ENCODE measurements at places on chromosomes 7 and 10.

DNA sequence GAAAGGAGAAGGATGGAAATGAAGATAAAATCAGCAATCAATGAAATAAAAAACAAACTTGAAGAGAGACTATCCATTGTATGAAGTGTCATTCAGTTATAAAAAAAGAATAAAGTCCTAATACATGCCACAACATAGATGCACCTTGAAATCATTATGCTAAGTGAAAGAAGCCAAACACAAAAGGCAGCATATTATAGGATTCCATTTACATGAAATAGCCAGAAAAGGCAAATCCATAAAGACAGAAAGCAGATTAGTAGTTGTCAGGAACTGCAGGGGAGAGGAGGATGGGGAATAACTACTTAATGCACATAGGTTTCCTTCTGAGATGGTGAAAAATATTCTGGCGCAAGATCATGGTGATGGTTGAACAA, 6.6 kb upstream of the PON1 start:
- DNase-seq = no peak

GRCh38 chr10:36232935-36233334, 590.8 kb upstream of the FZD8 start:
- no peak for DNase-seq

GRCh38 chr10:125146791-125147579, 13.4 kb downstream of the CTBP2 start:
- DNase-seq = no peak

- DNase-seq = no peak
Observed at GRCh38 chr10:1291178-1292090, 235.2 kb downstream of the WDR37 start.

DNA sequence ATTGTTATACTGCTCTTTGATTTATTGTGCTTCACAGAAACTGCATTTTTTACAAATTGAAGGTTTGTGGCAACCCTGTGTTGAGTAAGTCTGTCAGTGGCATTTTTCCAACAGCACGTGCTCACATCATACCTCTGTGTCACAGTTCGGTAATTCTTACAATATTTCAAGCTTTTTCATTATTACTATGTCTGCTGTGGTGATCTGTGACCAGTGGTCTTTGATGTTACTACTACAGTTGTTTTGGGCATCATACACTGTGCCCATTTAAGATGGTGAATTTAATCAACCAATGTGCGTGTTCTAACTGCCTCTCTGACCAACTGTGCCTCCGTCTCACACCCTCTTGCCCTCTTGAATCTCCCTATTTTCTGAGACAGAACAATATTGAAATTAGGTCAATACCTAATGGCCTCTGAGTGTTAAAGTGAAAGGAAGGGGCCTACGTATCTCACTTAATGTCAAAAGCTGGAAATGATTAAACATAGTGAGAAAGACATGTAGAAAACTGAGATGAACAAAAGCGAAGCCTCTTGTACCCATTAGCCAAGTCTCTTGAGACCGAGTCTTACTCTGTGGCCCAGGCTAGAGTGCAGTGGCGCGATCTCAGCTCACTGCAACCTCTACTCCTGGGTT, 20.2 kb upstream of the ASL start:
- no peak for DNase-seq

DNA sequence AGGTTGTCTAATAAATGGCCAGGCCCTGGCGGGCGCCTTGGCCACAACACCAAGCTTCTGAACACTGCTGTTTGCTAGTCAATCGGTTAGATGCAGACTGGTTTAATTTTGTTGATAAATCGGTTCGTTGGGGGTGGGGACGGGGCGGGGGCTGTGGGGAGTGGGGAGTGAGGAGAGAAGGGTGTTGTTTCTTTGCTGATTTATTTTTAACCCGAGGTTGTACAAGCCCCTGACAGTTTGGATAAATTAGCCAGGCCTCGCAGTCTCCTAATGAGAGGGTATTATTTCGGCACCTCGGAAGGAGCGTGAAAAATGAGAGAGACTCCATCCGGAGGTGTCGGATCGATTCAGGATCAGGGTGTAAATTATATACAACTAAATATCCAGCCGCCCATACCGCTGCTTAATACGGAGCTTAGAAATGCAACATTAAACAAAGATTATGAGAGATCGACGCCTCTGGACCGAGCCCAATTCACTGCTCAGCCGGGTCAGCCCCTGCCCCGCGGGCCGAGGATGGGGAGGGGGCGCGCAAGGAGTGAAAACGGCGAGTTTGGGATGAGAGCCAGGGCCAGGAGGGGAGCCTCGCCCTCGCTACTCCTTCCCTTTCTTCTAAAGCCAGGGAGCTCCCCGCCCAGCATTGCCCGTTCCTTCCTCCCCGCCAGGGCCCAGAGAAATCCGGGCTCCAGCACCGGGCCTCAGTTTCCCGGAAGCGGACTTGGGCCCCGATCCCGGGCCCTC, 8.0 kb downstream of the UNCX start:
- DNase-seq = no peak

DNA sequence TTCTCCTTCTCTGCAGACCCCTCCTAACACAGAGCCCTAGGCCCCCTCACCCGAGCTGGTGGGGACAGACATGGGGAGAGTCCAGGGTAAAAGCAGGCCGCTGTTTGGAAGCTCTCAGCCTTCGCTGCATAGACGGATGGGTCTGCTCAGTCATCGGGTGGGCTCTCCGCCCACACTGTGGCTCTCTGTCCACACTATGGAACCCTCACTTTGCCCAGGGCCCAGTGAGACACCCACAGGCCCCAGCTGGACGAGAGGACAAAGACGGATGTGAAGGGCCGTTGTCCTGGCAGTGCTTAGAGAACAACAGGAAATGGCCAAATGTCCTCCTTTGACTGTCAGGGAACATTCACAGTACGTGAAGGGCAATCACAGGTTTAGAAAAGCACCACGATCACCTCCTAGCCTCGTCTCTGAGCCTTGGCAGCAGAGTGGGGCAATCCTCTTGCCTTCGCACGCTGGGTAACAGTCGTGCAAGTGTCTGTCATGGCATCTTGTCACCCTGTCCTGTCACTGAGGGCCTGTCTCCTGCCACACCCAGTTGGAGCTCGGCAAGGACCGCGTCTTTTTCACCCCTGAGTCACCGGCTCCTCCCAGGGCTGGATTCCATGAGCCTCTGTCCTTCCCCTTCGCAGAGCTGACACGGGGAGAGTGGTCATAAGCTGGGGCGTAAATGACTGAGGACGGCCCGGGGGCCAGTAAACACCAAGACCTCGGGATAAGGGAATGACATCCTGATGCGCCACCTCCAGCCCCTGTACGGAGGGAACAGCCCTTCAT, 80.6 kb downstream of the PRKAG2 start:
- DNase-seq = no peak

- DNase-seq = no peak
Observed at GRCh38 chr10:26488344-26488743, 50.2 kb downstream of the APBB1IP start.

- no peak for DNase-seq
Observed at GRCh38 chr7:27399791-27400567, 157.4 kb downstream of the EVX1 start.

GRCh38 chr7:84640637-84641036, 446.0 kb upstream of the SEMA3A start:
- DNase-seq = no peak

DNA sequence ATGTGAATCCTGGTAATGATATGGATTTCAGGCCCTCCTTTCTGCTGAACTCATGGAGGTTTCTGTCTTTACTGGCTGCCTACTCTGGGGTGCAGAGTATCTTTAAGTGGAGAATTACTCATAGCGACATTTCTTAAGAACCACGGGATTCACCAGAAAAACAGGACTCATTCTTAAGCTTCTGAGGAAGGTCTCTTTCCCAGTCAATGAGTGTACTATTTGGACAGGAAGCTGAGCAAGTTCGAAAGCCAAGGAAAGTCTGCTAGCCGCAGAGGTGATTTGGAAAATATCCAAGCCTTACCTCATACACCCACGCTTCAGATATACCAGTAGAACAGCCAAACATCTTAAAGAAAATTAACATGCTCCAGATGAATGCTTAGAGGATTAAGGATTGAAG, 377.6 kb upstream of the MYO3A start:
- no peak for DNase-seq

GRCh38 chr7:120273476-120273975, 551 bp downstream of the KCND2 start:
- DNase-seq = no peak

DNA sequence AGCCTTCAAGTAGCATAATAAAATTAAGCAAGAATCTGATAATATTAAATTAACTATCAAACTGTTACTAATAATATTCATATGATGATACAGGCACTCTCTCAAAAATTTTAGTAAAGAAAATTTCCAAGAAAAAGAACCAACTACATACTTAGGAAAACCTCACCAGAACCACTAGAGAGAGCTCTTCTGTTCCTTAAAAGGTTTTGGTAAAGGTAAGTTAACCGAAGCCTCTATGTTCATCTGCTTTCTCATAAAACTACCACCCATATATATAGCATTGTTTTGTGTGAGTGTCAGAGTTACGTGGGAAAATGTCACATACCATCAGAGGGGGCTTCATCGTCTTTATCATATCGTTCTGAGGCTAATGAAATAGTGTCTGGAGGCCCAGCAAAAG, 20.7 kb downstream of the SKAP2 start:
- DNase-seq = no peak

GRCh38 chr10:122510326-122510725, 49.0 kb downstream of the HTRA1 start:
- no peak for DNase-seq

GRCh38 chr10:117967149-117967650, 79.5 kb downstream of the RAB11FIP2 start:
- DNase-seq = no peak

DNA sequence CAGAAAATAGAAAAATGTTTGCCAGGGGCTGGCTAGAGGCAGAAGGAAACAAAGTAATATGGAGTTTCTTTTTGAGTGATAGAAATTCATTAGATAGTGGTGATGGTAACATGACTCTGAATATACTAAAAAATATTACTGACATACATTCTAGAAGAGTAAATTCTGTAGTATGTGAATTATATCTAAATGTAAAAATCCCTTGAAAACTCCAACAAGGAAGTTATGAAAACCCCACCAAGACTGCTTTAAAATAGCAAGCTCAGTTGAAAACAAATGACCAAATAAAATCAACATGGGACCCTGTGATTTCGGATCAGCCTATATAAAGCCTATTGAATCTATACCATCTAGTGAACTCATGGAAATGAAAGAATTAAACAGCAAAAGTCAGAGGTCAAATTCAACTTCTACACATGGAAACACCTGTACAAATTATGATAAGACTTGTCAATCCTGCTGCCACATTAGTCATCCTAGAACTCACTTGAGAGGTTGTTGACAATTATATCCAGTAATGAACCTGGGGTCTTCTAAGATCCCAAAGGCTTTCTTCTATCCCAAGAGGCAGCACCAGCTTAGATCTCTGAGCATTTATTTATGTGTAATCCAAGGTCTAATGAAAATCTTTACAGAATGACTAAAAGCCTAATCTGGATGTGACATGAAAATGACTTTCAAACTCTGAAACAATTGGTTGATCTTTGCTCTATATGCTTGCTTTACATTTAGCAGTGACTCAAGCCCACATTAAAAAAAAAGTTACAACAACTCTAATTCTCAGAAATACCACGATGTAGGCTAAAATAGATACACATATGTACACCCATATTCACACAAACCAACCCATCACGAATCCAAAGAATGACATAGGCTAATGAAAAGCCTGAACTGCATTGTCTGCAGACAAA, 59.3 kb downstream of the OSBPL3 start:
- DNase-seq = no peak

DNA sequence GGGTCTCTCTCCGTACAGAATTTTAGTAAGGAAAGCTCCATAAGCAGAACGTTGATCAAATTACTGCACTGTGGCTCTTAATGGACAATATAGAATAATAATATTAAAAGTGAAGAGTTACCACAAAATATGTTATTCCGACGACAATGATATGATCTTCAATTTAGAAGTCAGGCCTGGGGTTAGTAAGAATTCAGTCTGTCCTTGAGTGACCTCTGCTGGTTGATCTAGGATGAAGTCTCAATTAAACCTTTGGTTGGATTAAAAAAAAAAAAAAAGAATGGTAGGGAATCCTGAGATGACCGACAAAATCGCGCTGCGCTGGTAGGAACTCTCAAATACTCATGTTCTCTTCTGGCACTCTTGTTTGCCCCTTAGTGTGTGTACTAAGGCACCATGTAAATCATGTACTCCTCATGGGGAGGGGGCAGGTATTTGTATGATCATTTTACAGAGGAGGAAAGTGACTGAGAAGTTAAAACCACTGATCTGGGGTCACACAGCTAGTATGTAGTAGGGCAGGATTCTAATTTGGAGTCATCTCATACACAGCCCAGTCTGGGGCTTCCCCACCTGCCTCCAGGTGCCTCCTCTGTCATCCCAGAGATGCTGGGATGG, 161.3 kb upstream of the NPVF start:
- DNase-seq = no peak

GRCh38 chr7:45182856-45183710, 25.5 kb downstream of the RAMP3 start:
- no peak for DNase-seq

- no peak for DNase-seq
Observed at GRCh38 chr7:19009936-19010280, 107.5 kb downstream of the TWIST1 start.

GRCh38 chr7:43439631-43440401, 143.1 kb upstream of the STK17A start:
- peak; percentile 27 for DNase-seq

GRCh38 chr7:134480730-134481129, 21.8 kb upstream of the AKR1B1 start:
- DNase-seq = no peak

DNA sequence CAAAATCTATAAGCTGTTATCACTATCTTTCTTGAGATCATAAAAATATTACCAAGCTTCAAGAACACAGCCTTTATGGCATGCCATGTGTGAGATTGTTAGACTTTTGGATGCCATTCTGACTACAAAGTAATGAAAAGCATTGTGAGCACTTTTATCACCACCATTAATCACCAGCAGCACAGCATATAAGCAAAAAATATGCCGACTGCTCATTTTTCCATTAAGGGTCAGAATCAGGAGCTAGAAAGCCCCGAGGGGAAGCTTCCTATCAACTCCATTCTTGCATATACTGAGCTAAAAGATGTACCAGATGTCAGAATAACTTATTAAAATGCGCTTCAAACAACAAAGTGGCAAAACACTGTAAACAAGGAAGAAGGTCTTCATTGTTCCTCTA, 114.3 kb downstream of the LMBR1 start:
- DNase-seq = no peak

DNA sequence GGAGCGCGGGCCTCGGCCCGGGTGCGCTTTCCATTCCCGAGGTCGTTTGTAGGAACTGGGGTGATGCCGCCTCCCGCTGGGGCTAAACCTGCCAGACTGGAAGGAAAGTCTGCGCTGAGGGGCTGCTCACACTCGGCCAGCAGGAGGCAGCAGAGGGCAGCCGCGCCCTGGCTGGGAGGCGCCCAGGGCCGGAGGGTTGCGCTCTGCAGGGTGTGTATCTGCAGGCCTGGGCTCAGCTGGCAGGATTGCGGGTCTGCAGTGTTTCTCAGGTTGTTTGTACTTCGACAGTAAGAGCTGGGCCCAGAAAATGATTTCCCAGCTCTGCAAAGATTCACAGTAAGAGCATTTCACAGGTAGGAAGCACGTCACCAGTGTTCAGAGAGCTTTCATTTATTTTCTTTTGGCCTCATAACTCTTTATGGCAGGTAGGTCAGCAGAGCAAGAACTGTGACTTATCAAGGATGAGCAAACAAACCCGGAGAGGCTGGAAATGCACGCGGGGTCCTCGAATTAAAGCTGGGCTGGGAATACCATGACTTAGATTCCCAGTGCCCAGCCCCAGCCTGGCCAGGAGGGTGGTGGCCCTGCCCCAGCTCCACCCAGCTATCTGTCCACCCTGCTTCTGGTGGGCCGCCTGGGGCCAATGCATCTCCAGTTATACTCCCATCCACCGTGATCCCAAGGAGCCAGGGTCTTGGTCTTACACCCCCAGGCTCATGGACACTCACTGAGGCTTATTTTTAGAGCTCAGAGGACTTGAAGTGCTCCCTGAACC, 15.2 kb upstream of the PPP2R2D start:
- DNase-seq = peak; percentile 65
